ENCODE measurements at places on chromosomes 6 and 20. TPM values are rescaled to one million over a fixed set of nuclear protein-coding genes. Genes with fewer than 3 reads are reported as not detected.

Gene SIRPB2
- polyA plus RNA-seq, result 1.7 TPM

DNA sequence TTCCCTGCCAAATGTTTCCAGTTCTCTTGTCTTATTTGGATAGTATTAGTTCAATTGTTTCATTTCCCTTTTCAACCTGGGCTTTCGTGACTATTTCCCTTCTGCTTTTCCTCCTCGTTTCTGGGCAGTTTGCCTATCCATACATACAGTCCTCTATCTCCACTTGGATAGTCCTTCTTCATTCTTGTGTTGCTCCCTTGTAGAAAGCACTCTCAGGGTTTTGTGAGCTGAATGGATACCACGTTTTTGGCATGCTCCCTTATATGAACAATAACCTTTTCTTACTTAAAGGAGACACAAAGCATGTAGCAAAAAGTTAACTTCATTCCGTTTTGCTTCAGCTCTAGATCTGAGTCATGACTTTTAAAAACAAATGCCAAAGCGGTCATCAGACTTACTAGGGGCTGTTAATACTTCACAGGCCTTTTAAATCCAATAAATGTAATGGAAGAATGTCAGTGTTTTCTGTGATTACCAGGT lies 16.6 kb downstream of the CRYBG1 start:
- DNase-seq, result no peak
- H3K27ac ChIP-seq, result no peak overlapping the region
- no peaks in the 10 kb centered on the region for H3K36me3 ChIP-seq
- no peaks in the 10 kb centered on the region for H3K27me3 ChIP-seq

GRCh38 chr20:38497246-38497935 lies 24.7 kb downstream of the RALGAPB start:
- no peak overlapping the region for H3K27ac ChIP-seq
- no peak for DNase-seq
- peaks cover 57% of the 10 kb centered on the region for H3K36me3 ChIP-seq
- H3K4me3 ChIP-seq, result no peak overlapping the region
- H3K4me1 ChIP-seq, result no peaks in the 10 kb centered on the region

- peaks cover 30% of the 10 kb centered on the region for H3K36me3 ChIP-seq
- peak overlapping the region; percentile 43 for H3K27ac ChIP-seq
- no peak overlapping the region for H3K4me3 ChIP-seq
- H3K4me1 ChIP-seq, result peaks cover 78% of the 10 kb centered on the region
- no peaks in the 10 kb centered on the region for H3K27me3 ChIP-seq
Measured at GRCh38 chr6:111564482-111564945, 41.2 kb downstream of the TRAF3IP2 start.

DNA sequence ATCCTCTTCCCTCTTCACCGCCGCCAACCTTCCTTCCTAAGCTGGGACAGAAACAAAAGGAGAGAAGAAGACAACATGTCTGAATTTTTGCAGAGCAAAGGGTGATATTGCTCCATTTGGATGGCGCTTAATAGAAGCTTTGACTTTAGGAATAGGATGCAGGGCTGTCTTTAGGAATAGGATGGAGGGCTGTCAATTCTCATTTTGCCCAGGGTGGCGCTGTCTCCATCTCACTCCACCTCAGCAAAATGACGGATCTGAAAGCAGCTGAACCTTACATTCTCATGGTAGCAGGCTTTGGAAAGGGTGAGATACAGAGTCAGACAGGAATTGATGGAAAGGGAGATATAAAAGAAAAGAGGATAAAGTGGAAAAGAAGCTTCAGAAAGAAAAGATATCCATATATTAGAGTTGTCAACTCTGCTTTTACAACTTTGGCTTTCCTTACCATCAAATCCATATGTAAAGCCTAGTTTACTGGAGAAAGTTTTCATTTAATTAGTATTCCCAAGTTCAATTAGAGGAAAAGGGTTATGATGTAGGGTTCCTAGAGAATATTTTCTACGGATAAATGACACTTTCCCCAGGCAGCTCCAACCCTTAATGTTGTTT lies 2.4 kb downstream of the MTCL3 start:
- H3K4me3 ChIP-seq, result peak overlapping the region; percentile 63
- peaks cover 76% of the 10 kb centered on the region for H3K27me3 ChIP-seq
- H3K4me1 ChIP-seq, result peaks cover 10% of the 10 kb centered on the region
- no peaks in the 10 kb centered on the region for H3K36me3 ChIP-seq
- peak; percentile 26 for DNase-seq

Gene KHDC1L
- polyA plus RNA-seq, result 2.8 TPM

DNA sequence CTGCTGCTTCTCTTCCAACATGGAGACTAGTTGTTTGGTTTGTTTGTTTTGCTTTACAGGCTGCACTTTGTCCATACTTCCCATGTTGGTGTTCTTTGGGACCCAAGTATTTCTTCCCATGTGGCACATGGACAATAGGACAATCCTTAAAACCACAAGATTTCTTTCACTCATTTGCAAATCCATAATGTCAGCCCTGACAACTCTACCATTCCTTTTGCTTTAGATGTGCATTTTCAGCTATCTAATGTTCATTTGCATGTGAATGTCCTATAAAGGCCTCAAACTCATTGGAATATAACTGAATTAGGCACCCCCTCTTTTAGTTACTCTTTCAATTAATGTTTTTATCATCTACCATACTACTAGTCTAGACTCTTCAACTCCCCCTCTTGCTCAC lies 16.7 kb downstream of the THEMIS start:
- H3K27me3 ChIP-seq, result no peaks in the 10 kb centered on the region
- no peak overlapping the region for H3K4me3 ChIP-seq
- peaks cover 17% of the 10 kb centered on the region for H3K4me1 ChIP-seq

DNA sequence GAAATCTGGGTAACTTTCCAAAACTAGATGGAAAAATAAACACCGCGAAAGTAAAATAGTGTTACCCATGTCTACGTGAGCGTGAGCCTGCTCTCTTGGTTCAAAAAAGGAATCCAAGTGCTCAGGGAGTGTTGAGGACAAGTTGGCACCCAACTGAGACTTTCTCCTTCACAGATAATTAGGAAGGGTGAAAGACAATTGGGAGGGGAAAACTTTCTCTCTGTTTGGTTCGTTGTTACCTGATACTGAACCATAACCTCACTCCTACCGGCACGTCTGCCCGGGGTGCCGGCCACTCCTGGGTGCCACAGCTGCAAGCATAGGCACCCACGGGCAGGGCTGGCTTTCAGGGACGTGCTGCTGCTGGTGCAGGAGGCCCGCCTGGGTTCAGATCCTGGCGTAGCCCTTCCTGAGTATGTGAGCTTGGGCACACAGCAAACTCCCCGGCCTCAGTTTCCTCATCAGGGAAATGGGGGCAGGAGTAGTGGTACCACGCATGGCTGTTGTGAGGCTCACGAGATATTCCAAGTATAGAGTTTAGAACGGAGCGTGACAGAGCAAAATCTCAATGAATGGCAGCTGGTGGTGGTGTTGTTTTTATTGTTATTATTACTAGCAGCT lies 38.2 kb upstream of the PMEPA1 start:
- H3K4me1 ChIP-seq, result no peaks in the 10 kb centered on the region
- peaks cover 4% of the 10 kb centered on the region for H3K27me3 ChIP-seq
- DNase-seq, result no peak

Gene TXLNB
- polyA plus RNA-seq, result 6.3 TPM

DNA sequence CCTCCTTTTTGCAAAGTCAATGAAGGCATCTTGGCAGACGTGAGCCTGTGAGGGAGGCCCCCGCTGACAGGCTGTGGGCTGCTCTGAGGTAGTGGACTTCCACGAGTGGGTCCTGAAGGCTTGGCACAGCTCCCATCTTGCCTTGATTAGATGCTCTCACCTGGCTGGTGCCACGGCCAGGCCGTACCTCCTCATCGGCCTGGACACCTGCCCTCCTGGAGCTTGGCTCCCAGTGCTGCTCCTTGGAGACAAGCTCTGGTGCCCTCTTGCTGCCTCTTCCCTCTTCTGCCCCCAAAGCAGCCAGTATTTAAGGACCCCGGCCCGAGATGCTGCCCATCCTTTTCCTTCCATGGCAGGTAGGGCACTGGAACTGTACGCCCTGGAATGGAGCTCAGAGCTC lies 93.5 kb downstream of the ERMARD start:
- no peaks in the 10 kb centered on the region for H3K36me3 ChIP-seq
- DNase-seq, result no peak
- no peak overlapping the region for H3K4me3 ChIP-seq
- H3K27ac ChIP-seq, result no peak overlapping the region

Gene ZNF334
- polyA plus RNA-seq, result 9.3 TPM

Gene THEMIS
- polyA plus RNA-seq, result 17.2 TPM
